ENCODE measurements at places on chromosomes 11 and 22.

DNA sequence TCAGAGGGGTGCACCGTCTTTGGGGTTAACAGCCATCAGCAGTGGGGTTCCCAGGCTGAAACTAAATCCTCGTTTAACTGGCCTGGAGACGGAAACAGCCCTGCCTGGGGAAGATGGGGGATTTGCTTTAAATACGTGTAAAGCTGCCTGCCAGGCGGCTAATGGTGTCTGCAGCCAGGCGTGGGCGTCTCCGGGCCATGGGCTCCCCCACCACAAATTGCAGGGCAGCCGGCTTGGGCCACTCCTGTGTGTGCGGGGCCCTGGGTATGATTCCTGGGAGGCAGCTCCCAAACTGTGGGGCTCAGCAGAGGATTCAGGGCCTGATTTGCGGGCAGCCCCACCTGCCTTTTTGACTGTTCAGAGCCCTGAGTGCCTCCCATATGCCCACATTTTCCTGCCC is 110.5 kb downstream of the KCNQ1 start:
- DNase-seq: no peak

DNA sequence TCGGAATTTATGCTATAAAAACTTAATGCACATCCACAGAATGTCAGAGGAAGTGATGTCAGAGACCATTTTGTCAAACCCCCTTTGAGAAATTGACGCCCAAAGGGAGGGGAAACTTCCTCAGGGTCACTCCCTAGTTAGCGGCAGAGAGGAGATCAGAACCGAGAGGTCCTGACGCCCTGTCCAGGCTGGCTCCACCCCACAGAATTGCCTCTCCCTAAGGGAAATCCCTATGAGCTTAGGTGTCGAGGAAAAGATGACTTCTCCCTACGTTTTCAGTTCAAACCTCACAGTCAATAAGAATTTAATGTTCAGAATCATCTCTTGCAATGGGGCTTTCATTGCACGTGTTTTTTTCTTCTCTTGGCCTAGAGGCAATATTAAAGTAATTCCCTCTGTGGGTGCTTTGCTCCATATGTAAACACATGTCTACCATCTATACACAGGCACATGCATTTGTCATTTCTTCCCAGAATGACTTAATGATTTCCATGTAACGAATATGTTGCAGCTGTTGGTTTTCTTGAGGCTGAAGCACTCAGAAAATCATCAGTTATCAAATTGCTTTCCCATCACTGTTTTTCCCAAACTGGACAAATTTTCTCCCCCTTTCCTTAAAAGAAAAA is 148.7 kb upstream of the TIMP3 start:
- no peak for DNase-seq

DNA sequence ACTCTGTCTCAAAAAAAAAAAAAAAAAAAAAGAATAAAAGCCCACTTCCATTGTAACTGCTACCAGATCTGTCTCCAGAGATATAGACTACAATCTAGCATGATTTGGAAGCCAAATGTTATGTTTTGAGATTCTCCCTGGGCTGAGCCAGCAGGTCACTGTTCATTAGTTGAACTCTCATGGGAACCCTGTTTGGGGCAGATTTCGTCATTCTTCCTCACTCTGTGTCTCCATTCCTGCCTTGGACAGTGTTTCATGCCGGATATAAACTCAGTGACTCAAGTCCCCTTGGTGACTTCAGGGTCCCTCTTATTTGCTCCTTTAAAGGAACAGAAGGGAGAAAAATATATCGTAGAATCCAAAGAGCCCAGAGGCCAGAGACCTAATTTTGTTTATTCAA is 378.1 kb downstream of the LARGE1 start:
- DNase-seq: no peak

- no peak for DNase-seq
Measured at GRCh38 chr11:45725776-45726492, 60.5 kb upstream of the CHST1 start.

DNA sequence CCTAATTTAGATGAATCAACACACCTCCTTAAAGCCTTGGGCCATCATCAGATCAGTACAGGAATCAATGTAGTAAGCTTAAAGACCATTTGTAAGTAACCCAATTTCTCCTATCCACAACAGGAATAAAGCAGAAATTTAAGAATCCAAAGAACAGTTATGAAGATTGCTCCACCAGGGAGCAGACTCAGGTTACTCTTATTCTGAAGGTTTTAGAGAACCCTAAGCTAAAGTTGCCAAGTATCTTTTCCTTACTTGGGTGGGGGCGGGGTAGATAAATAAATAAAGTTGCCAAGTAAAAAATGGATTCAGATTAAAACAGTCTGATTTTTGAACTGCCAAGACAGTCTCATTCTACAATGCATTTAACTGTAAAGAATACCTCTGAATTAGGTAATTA is 18.1 kb downstream of the CKAP5 start:
- no peak for DNase-seq

- no peak for DNase-seq
Measured at GRCh38 chr11:60992842-60993409, 21.4 kb downstream of the CD6 start.

DNA sequence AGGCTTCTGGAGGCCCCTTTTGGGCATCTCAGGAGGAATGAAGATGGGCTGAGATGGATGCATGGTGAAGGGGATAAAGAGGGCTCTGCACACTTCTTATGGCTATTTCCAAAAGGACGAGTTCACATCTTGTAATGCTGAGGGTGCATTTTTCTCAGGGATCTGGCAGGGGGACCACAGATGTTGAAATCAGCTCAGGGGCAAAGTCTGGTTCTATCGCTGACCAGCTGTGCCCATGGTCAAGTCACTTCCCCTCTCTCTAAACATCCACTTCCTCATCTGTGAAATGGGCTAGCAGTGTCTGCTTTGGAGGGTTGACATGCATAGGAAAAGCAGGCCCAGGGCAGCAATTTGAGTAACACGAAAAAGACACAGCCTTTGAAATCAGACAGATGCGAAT is 26.5 kb downstream of the LHFPL7 start:
- no peak for DNase-seq

- DNase-seq: no peak
Measured at GRCh38 chr22:21570398-21570797, 2.9 kb downstream of the UBE2L3 start.

DNA sequence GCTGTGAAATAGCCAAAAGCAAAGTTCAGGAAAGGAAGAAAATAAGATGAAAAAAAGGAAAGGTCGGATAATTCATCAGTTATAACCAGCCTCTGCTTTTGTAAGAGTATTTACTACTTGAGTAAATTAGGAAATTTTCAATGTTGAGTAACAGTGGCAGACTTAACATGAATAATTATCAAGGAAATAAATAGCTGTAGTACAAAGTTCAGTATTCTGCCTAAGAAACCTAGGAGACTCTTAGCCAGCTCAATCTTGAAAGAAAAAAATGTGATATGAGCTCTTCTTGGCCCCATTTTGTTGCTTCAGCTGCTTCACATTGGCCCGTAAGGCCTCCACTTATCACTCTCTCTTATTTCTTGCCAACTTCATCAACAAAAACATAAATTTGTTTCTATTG is 17.0 kb upstream of the DNAJB7 start:
- DNase-seq: no peak

DNA sequence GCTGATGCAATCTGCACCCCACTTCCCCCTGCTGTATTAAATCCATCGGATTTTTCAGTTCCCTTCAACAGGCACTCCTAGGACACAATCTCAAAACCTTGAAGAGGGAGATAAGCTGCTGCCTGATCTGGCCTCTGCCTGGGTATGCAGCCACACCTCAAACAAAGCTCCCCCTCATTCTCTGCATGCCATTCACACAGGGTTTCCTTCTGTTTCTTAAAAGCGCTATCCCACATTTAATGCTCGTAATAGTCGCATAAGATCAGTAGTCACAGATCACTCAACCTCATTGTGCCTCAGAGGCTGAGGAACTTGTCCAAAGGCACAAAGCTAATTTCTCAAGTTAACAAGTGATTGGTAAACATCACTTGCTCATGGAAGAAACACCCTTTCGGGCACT is 34.0 kb downstream of the UQCR10 start:
- no peak for DNase-seq

DNA sequence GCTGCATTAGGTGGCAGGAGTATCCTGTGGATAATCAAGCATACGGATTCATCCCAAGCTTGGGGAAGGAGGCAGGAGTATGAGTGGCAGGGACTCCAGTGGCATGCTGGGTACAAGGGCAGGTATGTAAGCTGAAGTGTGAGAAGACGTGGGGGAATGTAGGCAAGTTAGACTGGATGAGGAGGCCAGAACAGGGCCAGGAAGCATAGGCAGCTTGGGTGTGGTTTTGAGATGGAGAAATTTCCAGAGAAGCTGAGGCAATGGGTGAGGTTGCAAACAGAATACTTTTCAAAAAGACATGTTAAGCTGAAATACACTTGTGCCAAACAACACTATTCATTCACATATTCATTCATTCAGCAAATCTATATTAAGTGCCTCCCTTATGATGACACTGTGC is 43.1 kb upstream of the AMOTL1 start:
- DNase-seq: no peak

GRCh38 chr11:74139151-74139918 is 31.5 kb downstream of the C2CD3 start:
- DNase-seq: peak; percentile 45

DNA sequence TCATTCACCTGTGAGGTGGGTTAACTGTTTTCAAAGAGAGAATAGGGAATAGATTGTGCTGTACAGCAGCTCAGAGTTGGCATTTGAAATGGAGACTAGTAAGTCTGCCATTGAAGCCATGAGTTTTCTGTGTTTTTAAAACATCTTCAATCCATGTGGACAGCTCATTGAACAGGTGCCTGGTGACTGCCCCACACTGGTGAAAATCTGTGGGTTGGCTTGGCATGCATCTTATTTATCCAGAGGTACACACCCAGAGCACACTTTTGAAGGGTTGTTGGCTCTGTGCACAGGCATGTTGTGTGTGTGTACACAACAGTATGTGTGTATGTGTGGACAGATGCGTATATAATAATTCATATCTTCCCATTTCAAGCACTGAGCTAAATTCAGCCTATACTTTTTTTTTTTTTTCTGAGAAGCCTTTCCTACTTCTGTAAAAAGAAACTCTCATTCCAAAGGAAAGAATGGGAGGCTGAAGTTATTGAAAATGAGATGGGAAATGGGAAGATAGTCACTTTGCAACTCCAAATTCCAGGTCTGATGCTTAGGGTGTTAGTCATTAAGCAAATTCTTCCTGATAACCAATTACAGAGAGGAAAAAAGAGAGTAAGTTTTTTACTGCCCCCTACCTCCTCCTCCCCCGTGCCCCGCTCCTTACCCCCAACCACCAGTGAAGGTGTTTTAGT is 7.0 kb upstream of the LYVE1 start:
- DNase-seq: no peak

Measured in Caki2 (cell line).